ENCODE measurements at places on chromosomes 5 and 9. TPM values are rescaled to one million over a fixed set of nuclear protein-coding genes. Genes with fewer than 3 reads are reported as not detected.
A peak's percentile ranks its signal among the peaks of the same experiment; 100 is the strongest.

- H3K4me3 ChIP-seq: no peak overlapping the region
- peaks cover 15% of the 10 kb centered on the region for H3K4me1 ChIP-seq
- no peaks in the 10 kb centered on the region for H3K36me3 ChIP-seq
- H3K27ac ChIP-seq: no peak overlapping the region
- no peaks in the 10 kb centered on the region for H3K27me3 ChIP-seq
Observed at GRCh38 chr9:95383185-95383676, 65.7 kb upstream of the FANCC start.

- no peak overlapping the region for H3K4me3 ChIP-seq
- no peaks in the 10 kb centered on the region for H3K4me1 ChIP-seq
- DNase-seq: peak; percentile 52
- no peaks in the 10 kb centered on the region for H3K36me3 ChIP-seq
Observed at GRCh38 chr5:168747987-168748777, 169.0 kb upstream of the PANK3 start.

- no peaks in the 10 kb centered on the region for H3K27me3 ChIP-seq
- no peaks in the 10 kb centered on the region for H3K36me3 ChIP-seq
- no peak overlapping the region for H3K4me3 ChIP-seq
- peaks cover 6% of the 10 kb centered on the region for H3K4me1 ChIP-seq
- no peak overlapping the region for H3K27ac ChIP-seq
Observed at GRCh38 chr5:176743868-176744583, 66.3 kb upstream of the UNC5A start.

- no peak for DNase-seq
- no peaks in the 10 kb centered on the region for H3K4me1 ChIP-seq
- H3K27ac ChIP-seq: no peak overlapping the region
- no peaks in the 10 kb centered on the region for H3K27me3 ChIP-seq
- H3K36me3 ChIP-seq: no peaks in the 10 kb centered on the region
Observed at GRCh38 chr5:12413075-12413474, 508.8 kb upstream of the CTNND2 start.

DNA sequence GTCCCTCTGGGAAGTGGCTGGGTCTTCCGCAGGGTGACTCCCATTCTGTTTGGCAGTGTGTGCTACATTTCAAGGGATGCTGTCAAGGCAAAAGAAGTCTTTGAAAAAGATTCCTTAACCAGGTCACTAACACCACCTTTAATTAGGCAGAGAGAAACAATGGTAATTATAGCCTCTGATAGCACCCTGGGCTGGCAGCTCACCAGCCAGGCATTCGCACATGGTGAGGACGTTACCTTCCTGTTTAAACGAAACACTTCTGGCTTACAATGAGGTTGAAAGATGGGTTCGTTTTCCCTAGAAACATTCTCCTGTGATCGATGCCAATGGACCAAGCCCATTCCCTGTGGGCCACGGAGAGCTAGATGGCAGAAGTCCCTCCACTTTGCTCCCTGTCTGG, 230.1 kb upstream of the PANK3 start:
- H3K4me1 ChIP-seq: no peaks in the 10 kb centered on the region
- H3K4me3 ChIP-seq: no peak overlapping the region
- peaks cover 91% of the 10 kb centered on the region for H3K27me3 ChIP-seq
- no peak overlapping the region for H3K27ac ChIP-seq

DNA sequence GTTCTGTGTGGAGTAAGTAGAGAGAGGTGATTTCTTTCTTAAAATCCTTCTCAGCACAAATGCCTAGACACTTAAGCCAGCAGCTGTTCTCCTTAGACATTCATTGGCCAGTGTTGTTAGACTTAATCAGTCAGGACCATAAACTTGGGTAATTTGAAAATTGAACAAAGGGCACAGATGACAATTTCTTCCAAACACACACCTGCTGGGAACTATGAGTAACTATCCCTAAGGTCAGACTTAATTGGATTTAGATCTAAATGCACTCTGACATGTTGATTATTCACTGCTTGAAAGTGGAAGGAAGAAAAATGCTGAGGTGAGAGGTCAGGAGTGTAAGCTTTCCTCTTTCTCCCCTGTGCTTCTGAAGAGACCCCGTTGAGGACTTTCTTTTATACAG, 1083.7 kb upstream of the DMAC1 start:
- H3K4me3 ChIP-seq: no peak overlapping the region
- H3K4me1 ChIP-seq: no peaks in the 10 kb centered on the region
- no peak for DNase-seq
- no peaks in the 10 kb centered on the region for H3K36me3 ChIP-seq
- H3K27me3 ChIP-seq: no peaks in the 10 kb centered on the region

- no peaks in the 10 kb centered on the region for H3K4me1 ChIP-seq
- no peak for DNase-seq
- no peak overlapping the region for H3K27ac ChIP-seq
- H3K27me3 ChIP-seq: no peaks in the 10 kb centered on the region
Observed at GRCh38 chr5:178106556-178107239, 6.6 kb upstream of the N4BP3 start.

GRCh38 chr9:135218331-135219225, 131.1 kb downstream of the OLFM1 start:
- no peaks in the 10 kb centered on the region for H3K27me3 ChIP-seq
- H3K4me3 ChIP-seq: no peak overlapping the region
- no peaks in the 10 kb centered on the region for H3K36me3 ChIP-seq
- DNase-seq: peak; percentile 33
- H3K27ac ChIP-seq: no peak overlapping the region

Gene QSOX2
- 43.7 TPM for total RNA-seq

Measured in A673 (cell line).